Fibroblast of the conjunctiva (primary cell): ENCODE measurements at places on chromosomes 12 and 14.
A peak's percentile ranks its signal among the peaks of the same experiment; 100 is the strongest.

DNA sequence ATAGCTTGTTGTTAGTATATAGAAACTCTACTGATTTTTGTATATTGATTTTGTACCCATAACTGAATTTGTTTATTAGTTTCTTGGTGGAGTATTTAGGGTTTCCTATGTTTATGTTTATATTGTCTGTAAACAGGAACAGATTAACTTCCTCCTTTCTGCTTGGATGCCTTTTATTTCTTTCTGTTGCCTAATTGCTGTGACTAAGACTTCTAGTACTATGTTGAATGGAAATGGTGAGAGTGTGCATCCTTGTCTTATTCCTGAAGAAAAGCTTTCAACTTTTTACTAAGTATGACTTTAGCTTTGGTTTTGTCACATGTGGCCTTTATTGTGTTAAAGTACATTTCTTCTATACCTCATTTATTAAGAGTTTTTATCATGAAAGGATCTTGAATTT is 20.9 kb downstream of the FBXW8 start:
- no peak for DNase-seq

GRCh38 chr14:51168215-51168613 is 71.8 kb upstream of the TMX1 start:
- DNase-seq: no peak

DNA sequence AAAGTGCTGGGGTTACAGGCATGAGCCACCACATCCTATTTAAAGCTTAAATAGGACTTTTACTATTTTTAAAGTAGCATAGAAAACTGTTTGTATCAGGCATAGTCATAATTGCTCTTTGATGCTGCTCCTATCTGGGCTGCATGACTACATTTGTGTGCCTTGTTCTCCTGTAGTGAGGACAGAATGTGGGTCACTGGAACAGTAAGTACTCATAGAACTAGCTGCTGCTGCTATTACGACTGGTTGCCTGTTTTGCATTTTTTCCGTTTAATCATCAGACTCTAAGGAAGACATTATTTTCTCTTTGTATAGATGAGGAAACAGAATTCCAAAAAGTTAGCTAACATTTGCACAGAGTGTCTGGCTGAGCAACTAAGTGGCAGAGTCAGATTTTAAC is 42.8 kb downstream of the ZC3H14 start:
- no peak for DNase-seq

- DNase-seq: peak; percentile 82
These were observed 110.6 kb downstream of the CACNA1C start for GRCh38 chr12:2163177-2163941.

- no peak for DNase-seq
These were observed 10.8 kb downstream of the RBM19 start for GRCh38 chr12:113955109-113955970.

- no peak for DNase-seq
These were observed 10.9 kb upstream of the CATSPERB start for GRCh38 chr14:91742621-91743304.

- no peak for DNase-seq
These were observed 53.9 kb downstream of the ATF7 start for GRCh38 chr12:53572134-53572758.

DNA sequence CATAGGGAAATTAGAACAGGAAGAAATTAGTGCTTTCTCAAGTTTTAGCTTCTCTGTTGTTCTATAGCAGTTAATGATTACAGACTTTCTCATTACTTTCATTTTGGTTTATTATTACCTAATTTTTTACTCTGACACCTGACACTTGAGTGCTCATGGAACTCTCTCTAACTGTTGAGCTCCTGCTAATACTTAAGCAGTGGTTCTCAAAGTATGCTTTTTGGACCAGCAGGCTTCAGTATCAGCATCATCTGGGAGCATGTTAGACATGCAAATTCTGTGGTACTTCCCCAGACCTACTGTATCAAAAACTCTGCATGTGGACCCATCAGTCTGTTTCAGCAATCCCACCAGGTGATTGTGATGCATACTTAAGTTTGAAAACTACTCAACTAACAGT is 235.3 kb downstream of the CCDC91 start:
- DNase-seq: no peak

DNA sequence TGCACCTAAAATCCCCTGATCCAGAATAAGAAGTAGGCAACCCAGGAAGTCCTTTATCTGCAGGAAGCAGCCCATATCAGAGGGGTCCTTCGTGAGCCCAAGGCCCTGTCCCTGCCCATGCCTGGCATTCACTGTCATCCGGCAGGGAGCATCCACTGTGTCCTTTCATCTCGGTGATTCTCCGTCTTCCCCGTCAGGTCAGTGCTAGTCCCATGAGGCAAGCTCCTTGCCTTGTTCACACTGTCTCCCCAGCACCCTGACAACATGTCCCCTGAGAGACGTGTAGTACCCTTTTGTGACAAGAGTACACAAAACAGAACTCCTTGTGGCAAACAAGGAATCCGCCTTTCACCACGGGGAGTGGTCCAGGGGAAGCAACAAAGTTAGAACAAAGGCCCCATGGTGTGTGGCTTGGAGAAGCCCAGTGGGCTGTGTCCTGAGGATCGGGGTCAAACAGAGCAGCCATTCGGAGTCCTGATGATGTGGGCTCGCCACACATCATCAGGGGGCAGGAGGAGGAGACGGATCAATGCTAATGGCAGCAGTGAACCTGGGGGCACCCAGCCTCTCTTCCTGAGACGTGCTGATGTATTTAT is 112.1 kb downstream of the DICER1 start:
- no peak for DNase-seq

- no peak for DNase-seq
These were observed 234.2 kb downstream of the CRADD start for GRCh38 chr12:93911396-93911795.

DNA sequence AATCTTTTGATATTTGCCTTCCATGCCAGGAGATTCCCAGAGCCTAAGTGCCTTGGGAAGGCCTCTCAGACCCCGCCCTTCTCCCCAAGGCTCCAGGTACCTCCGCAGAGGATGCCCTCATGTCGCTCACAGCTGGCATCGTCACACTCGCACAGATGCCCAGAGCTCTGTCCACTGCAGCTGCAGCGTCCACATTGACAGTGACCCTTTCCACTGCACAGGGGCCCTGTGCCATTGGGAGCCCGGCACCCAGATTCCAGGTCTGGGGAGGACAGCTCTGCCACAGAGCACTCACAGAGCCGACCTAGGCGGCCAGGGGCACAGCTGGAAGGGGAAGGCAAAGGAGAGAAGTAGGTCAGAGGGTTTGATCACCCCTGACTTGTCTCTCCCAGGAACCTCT is 12.3 kb upstream of the CSAD start:
- no peak for DNase-seq

GRCh38 chr12:123822804-123823203 is 60.7 kb downstream of the DNAH10 start:
- no peak for DNase-seq

GRCh38 chr14:96904201-96904600 is 107.0 kb downstream of the VRK1 start:
- no peak for DNase-seq
